Stimulated activated CD4-positive, alpha-beta T cell treated with anti-CD3 and anti-CD28 coated beads, Interleukin-4, amount 100 ng/mL, for 24 hours (primary cell): ENCODE measurements at places on chromosomes 1 and 21.

- peak; percentile 54 for DNase-seq
Observed at GRCh38 chr1:224644553-224645154, 28.5 kb downstream of the CNIH3 start.

- peak; percentile 33 for DNase-seq
Observed at GRCh38 chr1:183633676-183634343, 1.8 kb downstream of the ARPC5 start.

DNA sequence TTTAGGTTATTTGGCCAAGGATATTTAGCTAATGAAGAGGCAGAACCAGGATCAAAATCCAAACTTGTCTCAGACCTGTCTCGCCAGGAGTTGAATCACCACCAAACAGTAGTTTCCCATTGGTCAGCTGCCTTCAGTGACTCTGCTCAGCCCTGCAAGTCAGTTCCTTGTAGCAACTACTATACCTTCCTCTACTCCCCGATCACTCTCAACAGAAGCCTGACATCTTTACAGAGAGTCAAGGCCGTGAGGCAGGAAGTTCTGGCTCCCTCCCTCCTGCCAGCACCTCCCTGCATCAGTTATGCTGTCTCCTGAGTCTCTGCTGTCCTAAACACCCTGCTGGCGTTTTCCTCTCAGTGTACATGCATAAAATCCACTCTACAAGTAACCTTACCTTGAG lies 13.2 kb downstream of the PSMD4 start:
- no peak for DNase-seq

DNA sequence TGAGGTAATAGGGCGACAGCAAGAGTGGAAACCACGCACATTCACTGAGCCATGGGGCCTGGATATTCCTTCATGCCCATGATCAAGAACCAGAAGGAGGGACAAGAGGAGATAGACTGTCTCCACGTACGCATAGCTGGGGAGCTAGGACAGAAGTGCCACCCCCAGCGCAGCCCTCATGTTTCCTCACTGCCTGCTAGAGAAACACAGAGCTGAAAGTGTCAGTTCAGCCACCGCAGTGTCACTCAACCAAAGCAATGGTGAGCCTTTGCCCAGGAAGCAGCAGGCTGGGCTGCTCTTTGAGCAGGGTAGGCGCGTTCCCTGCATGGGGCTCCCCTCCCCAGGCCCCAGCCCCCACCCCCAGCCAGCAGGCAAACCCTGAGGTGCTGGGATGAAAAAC lies 68.5 kb downstream of the STUM start:
- no peak for DNase-seq

- no peak for DNase-seq
Observed at GRCh38 chr1:205508227-205508714, 3.8 kb downstream of the CDK18 start.

DNA sequence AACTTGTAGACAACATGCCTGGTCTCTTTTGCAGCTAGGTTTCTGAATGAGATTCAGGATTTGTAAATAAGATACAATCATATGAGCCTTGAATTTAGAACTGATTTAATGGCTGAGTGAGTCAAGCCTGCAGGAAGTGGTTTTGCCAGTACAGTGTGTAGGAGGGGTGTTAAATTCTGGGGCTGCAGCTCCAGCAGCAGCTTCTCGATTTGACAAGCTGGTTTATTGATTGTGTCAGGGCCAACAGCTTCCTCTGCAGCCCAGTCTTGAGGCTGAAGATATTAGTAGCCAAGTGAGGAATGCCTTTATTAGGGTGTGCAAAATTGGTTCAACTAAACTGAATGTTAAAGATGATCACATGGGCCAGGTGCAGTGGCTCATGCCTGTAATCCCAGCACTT lies 11.5 kb upstream of the PLA2G5 start:
- peak; percentile 61 for DNase-seq

GRCh38 chr1:44219301-44219626 lies 6.0 kb downstream of the DMAP1 start:
- DNase-seq = no peak

GRCh38 chr1:32719681-32720275 lies 17.2 kb upstream of the SYNC start:
- DNase-seq = no peak

GRCh38 chr1:234372011-234372757 lies 1.1 kb upstream of the COA6 start:
- no peak for DNase-seq

- no peak for DNase-seq
Observed at GRCh38 chr1:77929806-77930205, 41.4 kb downstream of the NEXN start.

- no peak for DNase-seq
Observed at GRCh38 chr1:47508702-47509431, 71.0 kb downstream of the FOXD2 start.

DNA sequence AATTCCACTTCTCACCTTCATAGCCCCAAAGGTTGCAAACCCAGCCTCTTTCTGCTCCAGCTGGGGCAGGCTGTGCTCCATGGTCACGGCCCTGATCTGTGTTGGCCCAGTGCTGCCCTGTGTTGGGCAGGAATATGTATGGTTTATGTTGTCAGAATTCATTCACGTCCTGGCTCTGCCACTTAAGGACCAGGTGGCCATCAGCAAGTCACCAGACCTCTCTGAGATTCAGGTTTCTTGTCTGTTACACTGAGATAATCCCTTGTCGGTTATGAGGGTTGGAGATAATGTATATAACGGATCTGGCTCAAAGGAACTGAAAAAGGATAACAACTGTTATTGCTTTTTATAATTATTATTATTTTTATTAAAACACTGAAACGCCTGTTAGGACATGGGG lies 39.1 kb upstream of the SELENON start:
- DNase-seq = no peak

GRCh38 chr1:77833521-77834100 lies 54.2 kb downstream of the MIGA1 start:
- no peak for DNase-seq

DNA sequence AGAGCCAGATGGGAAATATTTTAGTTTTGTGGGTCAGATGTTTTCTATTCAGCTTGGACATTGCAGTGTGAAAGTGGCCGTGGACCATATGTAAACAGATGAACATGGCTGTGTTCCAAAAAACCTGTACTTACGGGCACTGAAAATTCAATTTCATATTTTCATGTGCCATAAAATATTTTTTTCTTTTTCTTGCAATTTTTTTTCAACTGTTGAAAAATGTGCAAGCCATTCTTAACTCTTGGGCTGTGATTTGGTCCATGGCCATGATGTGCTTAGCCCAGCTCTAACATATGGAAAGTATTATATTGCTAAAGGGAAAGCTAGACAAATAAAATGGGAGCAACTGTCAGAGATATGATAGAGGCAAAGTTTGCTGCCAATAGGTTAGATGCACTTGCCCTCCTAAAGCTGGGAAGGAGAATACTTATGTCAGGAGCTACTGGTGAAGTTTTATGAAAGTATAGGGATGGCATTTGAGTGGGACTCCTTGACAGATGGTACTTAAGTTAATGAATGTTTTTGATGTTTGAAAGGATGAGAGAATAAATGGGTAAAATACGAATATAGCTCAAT lies 240.3 kb downstream of the RYR2 start:
- no peak for DNase-seq

DNA sequence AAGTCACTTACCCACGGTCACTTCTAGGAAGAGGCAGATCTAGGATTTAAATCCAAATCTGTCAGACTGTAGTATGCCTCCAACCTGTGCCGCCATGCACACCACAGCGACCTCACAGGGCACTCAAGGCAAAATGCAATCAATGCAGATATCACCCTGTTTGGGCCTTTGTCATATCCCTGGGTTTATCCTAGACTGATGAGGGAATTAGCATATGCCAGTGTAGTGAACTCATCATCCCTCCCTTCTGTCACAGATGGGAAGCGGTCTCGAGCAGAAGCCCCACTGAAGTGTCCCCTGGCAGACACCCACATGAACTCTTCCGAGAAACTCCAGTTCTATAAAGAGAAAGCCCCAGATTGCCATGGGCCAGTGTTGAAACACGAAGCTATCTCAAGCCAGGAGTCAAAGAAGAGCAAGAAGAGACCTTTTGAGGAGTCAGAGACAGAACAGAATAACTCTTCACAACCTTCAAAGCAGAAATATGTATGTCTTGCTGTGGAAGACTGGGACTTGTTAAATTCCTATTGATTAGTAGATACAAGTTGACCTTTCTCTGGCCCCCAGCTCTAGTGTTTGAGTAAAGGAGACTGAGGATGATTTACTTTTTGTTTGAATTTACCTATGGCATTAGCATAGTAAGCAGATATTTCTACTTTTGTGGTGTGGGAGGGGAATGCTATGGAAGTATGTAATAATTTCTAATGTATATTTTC lies 21.4 kb downstream of the LRRC42 start:
- DNase-seq = no peak

GRCh38 chr21:36156815-36157670 lies at the start of gene DOP1B:
TSS of gene DOP1B (plus strand) at chr21:36156824. CDS start at chr21:36164734, 7,910 bp downstream.
- DNase-seq = peak; percentile 41

GRCh38 chr1:71785000-71785399 lies 497.3 kb downstream of the NEGR1 start:
- DNase-seq = no peak

GRCh38 chr1:224745924-224746323 lies 129.8 kb downstream of the CNIH3 start:
- no peak for DNase-seq

- DNase-seq = no peak
Observed at GRCh38 chr1:211375146-211375818, 48.6 kb downstream of the TRAF5 start.

- no peak for DNase-seq
Observed at GRCh38 chr21:44524414-44525371, 15.3 kb downstream of the KRTAP10-1 start.

GRCh38 chr1:107979088-107979487 lies 14.1 kb upstream of the VAV3 start:
- no peak for DNase-seq

DNA sequence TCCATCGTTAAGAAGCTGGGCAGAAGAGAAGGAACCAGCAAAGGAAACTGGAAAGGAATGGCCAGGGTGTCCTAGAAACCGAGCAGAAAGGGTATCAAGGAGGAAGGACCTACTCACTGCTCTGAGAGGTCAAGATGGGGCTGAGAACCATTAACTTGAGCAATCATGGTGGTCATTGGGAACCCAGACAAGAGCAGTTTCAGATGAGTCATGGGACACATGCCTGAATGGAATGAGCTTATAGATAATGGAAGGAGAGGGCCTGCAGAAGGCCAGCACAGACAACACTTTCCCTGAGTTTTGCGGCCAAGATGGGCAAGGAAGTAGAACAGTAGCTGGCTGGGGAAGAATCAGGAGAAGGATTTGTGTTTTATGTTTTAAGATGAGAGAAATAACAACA lies 383.2 kb downstream of the KIF26B start:
- DNase-seq = no peak

DNA sequence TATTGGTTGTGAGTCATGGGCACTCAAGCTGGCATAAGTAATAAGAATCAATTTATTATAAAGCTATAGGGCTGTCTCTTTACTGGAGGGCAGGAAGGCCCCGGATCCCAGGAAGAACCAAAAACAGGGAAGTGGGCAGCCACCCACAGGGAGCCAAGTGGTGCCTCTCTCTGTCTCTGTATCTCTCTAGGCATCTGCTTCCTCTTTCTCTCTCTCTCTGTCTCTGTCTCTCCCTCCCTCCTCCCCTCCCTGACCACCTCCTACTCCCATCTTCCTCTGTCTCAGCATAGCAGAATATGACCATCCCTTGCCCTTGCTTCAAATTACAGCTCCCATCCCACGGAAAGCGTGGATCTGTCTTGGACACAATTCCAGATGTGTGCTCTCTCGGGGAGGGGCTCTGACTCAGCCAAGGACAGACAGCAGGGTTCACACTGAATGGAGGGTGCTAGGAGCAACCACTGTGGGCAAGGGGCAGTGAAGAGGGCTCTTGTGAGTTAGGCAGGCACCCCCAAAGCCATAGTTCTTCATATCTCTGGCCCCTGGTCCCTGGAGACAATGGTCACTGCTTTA lies 80.4 kb upstream of the LPGAT1 start:
- DNase-seq = no peak

GRCh38 chr1:66237722-66238479 lies 296.1 kb upstream of the SGIP1 start:
- no peak for DNase-seq

DNA sequence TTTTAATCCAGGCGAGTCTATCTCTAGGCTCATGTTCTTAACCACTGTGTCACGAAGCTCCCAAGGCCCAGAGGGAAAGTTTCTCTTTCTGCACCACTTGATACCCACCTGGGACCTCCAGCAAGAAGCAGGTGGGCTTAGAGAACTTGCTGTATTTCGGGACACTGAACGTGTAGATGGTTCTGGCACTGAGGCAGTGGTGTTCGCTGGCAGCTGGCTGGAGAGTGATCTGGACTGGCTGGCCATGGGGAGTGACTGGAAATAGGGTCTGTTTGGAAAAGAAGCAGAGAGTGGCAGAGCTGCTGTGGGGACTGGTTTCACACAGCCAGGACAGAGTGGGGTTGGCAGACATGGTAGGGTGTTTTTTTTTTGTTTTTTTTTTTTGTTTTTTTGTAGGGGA lies 16.4 kb upstream of the IL22RA1 start:
- DNase-seq = no peak

DNA sequence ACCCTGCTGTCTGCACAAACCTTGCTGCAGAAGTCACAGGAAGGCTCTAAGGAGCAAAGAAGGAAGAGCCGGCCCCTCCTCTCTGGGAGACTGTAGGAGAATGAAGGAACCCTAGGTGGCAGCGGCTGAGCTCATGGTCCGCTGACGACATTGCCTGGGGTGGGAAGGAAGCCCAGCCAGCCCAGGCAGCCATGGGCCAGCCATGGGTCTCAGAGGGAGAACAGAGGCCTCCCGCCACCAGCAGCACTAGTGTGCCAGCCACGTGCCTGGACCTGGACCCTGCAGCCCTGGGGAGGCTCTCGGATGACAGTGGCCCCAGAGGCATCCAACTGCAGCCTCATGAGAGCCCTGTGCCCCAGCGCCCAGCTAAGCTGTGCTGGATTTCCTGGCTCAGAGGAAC lies 49.2 kb upstream of the POFUT2 start:
- DNase-seq = no peak

DNA sequence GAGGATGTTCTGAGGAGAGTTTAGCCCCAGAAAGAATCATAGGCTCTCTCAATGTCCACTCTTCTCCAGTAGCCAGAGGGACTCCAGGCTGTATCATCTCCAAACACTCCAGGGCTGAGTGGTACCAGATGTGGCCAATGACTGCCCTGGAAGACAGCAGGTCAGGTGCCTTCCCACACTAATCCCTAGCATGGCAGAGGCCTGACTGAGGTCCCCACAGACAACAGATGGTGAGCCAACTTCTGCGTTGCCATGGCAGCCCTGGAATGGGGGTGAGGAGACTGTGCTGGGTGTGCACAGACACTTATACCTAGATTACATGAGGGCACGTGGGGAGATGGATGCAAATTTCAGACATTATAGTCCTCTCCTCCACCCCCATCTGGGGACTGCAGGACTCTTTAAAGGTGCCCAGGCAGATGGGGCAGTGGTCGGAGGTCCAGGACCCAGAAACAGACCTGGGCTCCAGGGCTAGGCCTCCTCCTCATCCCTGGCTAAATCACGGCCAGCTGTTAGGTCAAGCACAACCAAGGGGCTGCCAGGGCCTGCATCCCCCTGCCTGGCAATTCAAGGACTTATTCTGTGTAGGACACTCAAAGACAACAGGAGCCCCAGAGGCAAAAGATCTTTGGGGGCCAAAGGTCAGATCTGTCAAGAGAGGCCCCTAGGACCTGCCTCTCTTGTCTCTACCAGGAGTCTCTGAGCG lies 42.9 kb downstream of the CAMK2N1 start:
- DNase-seq = no peak

- no peak for DNase-seq
Observed at GRCh38 chr1:2257245-2257627, 29.1 kb downstream of the SKI start.

GRCh38 chr1:162633081-162633762 lies 958 bp downstream of the DDR2 start:
- DNase-seq = no peak
